ENCODE measurements at places on chromosomes 2 and 18.

GRCh38 chr2:165957030-165957675, 3.6 kb upstream of the TTC21B start:
- DNase-seq = no peak

GRCh38 chr2:45316576-45317338, 294.3 kb downstream of the SRBD1 start:
- DNase-seq = no peak

DNA sequence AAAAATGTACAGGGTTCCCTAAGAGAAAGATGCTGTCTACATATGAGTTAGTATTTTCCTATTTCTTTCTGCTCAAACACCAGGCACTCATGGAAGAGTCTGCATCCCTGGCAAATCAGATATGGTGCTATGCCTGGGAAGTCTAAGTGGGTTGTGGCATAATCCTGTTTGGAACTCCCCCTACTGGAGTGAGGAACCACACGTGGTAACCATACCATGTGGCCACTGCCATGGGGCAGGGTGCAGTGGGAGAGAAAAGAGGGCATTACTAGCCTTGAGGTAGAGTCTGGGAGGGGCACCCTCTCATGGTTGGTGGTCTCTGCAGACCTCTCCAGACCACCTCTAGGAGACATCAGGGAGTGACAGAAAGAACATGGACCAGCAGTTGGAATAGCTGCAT, 257.9 kb upstream of the ATP5MC3 start:
- DNase-seq = no peak

DNA sequence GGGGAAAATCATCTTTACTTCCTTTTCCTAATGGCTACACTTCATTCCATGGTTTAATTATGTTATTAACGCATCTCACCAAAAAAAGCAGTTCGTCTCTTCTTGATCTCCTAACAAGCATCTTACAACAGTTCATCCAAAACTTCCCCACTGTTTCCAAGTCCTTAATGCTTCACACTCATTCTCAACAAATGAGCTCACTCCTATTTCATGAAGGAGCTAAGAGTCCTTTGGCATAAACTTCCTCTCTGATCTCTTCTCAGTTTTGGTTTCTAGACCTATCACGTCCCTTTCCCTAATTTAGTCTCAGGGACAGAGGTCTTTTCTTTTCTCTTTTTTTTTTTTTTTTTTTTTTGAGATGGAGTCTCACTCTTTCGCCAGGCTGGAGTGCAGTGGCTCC, 205.9 kb upstream of the SLC39A10 start:
- DNase-seq = no peak

Measured in colonic mucosa (tissue), 4 donors.